ENCODE measurements at places on chromosomes 16 and 17.

DNA sequence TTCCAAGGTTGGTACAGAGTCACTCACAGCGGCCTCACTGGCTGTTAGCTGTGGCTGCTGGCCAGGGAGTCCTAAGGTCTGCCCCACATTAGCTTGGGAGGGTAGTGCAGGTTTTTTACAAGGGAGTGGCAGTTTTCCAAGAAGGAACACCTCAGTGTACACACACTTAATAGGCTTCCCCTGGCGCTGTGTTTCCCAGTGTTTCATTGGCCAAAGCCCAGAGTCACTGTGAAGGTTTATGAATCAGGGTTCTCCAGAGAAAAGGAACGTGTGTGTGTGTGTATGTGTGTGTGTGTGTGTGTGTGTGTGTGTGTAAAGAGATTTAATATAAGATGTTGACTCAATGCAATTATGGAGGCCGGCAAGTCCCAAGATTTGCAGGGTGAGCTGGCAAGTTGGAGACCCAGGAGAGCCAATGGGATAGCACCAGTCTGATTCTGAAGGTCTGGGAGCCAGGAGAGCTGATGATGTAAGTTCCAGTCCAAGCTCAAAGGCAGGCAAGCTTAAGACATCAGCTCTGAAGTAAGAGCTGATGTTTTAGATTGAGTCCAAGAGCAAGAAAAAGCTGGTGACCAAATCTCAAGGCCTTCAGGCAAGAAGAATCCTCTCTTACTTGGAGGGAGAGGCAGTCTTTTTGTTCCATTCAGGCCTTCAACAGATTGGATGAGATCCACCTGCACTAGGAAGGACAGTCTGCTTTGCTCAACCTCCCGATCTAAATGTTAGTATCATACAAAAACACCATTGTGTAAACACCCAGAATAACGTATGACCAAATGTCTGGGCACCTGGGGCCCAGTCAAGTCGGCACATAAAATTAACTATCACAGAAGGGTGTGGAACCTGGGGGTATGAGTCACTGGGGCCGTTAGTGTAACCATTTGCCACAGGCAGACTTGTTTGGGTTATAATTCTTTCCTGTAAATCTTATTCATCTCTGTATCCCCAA is 206.8 kb downstream of the PRKCA start:
- peak; percentile 73 for DNase-seq

GRCh38 chr17:53996890-53997289 is 174.2 kb downstream of the KIF2B start:
- no peak for DNase-seq

- DNase-seq = no peak
Observed at GRCh38 chr16:22813948-22814710, at the start of gene HS3ST2. TSS of gene HS3ST2 (plus strand) at chr16:22814162. CDS start at chr16:22814611, 449 bp downstream.

GRCh38 chr16:77974883-77975282 is 47.5 kb upstream of the CLEC3A start:
- no peak for DNase-seq

GRCh38 chr17:64148699-64149098 is 18.8 kb upstream of the ERN1 start:
- no peak for DNase-seq

DNA sequence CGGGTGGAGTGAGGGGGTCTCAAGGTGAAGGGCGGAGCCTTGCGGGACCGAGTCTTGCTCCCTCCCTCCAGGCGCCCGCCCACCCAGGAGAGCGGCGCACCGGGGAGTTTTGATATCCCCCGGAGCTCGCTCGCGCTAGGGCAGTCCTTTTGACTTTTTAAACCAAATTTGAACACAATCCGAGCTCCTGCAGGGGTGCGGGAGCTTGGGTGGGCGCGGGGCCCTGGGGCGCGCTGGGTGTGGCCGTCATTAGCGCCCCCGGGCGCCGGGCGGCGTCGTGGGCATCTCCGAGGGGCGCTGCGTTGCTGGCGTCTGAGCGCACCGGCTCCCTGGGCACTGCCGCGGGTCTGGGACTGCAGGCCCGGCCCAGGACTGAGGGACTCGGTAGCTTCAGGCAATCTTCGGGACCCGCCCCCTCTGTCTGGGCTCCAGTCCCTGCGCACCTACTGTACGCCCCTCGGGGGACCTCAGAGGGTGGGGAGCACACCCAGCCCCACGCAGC is 10.9 kb downstream of the MAF start:
- no peak for DNase-seq

Data from AG04449 (cell line).